ENCODE measurements at places on chromosomes 6 and 20.

DNA sequence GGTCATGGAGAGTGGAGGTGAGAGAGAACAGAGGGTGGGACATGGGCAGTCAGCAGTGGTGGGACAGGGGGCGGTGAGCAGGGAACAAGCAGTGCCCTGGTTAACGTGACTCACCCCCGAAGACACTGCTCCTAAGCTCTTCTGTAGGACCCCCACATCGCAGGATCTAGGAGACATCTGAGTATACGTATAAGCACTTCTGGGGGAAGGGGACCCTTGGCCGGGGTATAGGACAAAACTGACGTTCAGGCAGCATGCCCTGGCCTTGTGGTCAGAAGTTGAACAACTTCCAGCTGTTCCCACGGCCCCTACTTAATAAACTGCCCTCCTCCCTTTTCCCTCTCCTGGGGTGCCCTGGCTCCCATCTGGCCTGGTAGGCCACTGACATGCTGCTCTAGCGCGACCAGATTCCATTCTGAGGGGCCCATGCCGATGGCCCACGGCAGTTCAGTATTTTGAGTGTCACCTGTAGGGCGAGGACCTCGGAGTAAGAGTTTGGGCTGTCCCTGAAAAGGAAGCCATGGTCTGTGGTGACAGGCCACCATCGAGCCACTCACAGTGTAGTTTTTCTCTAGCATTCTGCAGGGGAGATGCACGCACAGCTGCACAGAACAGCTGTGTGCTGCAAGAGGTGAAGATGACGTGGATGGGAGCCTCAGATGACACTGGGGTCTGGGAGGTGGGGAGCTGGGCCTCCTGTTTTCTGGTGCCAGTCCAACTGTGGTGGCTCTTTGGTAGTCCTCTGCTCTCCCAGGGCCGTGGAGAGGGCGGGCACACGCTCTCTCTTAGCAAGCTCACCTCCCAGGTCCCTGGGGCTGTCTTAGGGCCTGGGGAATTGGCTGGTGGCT lies 38.4 kb downstream of the PPP1R3G start:
- DNase-seq = no peak

DNA sequence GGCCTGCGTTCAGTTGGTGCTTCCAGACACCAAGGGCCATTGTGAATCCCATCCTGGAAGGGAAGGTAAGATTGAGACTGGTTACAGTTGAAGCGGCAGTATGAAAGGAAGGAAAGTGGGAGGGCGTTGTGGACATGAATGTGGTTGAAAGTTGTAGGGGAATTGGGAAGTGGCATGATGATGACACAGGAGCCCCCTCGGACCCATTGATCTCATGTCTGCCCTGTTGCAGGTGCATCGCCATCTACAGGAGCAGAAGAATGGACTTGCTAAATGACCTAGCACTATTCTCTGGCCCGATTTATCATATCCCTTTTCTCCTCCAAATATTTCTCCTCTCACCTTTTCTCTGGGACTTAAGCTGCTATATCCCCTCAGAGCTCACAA lies 5.5 kb downstream of the HLA-DQA1 start:
- no peak for DNase-seq

GRCh38 chr20:33482581-33482980 lies 7.3 kb upstream of the CBFA2T2 start:
- DNase-seq = no peak

GRCh38 chr6:11330413-11330760 lies 97.9 kb upstream of the NEDD9 start:
- no peak for DNase-seq

- no peak for DNase-seq
Observed at GRCh38 chr6:5562277-5562676, 301.0 kb downstream of the FARS2 start.

DNA sequence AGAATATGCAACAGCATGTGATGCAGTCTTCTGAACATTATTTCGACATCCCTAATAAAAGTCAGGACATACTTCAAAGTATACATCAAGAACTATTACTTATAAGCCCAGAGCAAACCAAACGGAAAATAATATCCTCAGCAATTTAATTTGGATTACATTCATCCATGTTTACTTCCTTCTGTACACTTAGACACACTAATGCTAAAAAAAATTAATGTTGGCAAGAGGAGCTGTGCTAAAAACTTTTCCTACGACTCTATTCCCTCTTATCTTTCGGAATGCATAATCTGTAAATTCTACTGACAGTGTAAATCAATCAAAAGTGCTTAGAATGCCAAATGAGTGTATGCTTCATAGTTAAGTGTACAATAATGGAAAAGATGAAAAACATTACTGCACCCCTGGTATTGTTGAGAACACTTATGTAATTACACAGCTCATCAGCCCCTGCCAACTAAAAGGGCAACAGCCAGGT lies 301.2 kb upstream of the HSF2 start:
- DNase-seq = no peak

GRCh38 chr6:126063512-126064146 lies 77.3 kb downstream of the TRMT11 start:
- peak; percentile 65 for DNase-seq

- peak; percentile 7 for DNase-seq
Observed at GRCh38 chr6:70520575-70520974, 46.2 kb upstream of the SDHAF4 start.

DNA sequence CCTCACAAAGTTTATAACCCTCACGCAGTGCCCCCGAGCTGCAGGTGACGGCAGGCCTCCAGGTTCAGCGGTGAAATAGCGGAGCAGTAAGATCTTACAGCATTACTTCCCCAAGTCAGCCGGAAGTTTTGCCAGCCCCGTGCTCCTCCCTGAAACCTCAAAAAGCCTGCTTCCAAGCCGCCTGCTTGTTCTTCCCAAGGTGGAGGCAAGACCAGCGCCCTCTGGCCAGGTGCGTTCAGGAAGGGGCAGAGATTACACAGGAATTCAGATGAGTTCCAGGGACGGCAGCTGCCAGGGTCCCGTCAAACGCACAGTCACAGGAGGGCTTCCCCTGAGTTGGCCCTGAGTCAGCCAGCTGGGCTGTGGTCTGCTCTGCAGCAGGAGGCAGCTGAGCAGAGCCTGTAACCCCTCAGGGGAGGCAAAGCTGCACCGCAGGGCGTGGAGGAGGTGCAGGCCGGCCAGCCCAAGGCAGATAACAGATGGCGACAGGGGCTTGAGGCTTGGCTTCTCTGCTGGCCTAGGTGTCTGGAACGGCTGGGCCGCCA lies 124.1 kb upstream of the RPS6KA2 start:
- peak; percentile 25 for DNase-seq

GRCh38 chr6:143679041-143679440 lies 1.3 kb downstream of the PHACTR2 start:
- DNase-seq = no peak

GRCh38 chr6:69868961-69869360 lies 2.6 kb downstream of the COL19A1 start:
- DNase-seq = no peak

GRCh38 chr6:20104696-20105095 lies 107.6 kb downstream of the MBOAT1 start:
- no peak for DNase-seq

GRCh38 chr6:33683051-33683571 lies 28.4 kb downstream of the UQCC2 start:
- no peak for DNase-seq

- DNase-seq = no peak
Observed at GRCh38 chr20:60049601-60050000, 91.4 kb downstream of the CDH26 start.

Data from astrocyte of the spinal cord (primary cell).